ENCODE measurements at places on chromosomes 11 and 22.

DNA sequence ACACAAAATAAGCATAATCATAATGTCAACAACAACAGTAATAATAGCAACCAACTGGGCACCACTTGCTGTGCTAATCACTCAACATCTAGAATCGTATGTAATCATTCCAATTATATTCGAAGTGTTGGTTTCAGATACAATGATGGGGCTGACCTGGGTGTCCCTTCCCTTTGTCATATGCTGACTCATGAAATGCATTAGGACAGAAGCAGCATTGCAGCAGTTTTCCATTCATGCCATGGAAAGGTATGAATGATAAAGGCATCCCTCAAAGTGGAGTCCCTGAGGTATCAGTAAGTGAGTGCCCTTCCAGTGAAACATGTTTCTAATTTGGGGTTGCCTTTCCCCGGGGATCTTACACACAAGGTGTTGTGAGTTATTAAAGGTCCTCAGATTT is 46.3 kb upstream of the ANO3 start:
- DNase-seq, result no peak

DNA sequence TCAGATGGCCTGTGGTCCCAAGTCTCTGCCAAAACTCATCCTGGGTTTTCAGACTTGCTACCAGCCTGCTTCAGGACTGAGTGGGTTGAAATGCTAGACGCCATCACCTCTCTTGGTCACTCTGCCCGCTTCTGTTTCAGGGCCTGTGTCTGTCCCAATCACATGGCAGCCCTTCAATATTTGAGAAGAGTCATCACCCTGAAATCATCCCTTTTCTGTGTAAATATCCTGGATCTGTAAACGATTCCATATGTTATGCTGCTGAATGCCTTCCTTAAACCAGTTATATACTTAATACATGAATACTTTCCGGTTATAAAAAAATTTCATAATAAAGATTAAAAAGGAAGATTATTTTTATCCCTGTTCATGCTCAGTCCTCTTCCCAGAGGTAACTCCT is 39.8 kb upstream of the TLCD5 start:
- DNase-seq, result no peak

DNA sequence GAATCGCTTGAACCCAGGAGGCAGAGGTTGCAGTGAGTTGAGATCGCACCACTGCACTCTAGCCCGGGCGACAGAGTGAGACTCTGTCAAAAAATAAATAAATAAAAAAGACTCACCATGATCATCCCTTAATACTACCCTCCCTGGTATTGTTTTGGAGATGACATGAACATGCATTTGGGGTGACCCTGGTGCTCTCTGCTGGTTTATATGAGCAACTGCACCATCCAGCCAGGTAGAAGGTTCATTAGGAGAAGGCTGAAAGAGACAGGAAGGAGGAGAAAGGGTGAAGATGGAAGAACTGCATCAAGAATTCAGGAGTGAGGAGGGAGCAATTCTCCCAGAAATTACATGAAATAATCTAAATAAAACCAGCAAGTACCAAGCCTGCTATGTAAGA is 37.8 kb downstream of the SLC5A1 start:
- DNase-seq, result no peak

DNA sequence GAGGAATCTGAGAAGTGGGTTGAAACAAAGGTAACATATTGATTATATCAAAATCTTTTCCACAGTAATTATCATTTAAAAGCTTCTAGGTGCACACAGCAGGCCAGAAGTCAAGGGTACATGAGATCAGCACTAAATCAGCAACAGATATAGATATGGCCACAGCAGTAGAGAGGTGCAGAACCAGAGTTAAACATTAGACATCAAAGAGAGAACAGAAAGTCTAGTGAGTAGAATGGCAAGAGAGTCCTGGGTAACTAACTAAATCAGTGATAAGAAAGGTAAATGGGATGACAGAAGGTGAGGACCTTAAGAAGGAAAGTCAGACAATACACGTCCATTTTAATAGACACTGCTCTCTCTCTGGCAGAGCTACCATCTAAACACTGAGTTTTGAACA is 119.5 kb upstream of the GRIA4 start:
- no peak for DNase-seq

GRCh38 chr11:61551634-61552033 is 29.2 kb downstream of the SYT7 start:
- DNase-seq, result no peak

DNA sequence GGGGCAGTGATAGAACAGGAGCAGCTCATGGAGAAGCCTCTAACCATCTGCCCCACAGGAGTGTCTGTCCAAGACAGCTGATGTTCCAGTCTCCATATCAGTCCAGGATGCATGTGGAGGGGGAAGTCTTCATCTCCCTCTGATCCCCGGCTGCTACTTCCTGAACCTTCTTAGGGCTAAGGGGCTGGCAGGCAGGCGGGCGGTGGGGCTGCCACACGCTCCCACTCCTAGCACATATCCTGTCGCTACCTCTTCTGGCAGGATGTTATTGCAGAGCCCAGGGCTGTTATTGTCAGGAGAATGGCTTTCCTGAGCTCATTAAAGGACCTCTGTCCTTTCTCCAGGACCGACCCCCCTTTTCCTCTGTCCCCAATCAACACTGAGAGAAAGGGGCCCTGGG is 25.4 kb downstream of the LRRC55 start:
- DNase-seq, result no peak

DNA sequence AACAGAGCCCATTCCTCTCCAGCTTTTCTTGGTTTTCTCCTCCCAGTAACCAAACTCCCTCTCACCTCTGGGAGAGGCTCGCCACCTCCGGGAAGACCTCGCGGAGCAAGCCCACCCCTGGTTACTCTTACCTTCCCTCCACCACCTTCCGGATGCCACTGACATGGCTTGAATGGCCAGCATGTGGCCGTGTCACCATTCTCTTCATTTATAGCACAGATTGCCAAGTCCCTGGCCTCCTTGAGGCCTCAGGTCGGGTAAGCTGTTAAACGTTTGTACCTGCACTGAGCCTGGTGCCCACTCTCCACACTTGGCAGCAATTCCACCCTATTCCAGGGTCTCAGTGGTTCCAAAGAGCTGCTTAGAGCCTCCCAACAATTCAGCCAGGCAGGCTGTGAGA is 8.0 kb upstream of the FXYD2 start:
- no peak for DNase-seq

GRCh38 chr22:19820880-19821522 is 33.7 kb downstream of the GNB1L start:
- DNase-seq, result no peak

DNA sequence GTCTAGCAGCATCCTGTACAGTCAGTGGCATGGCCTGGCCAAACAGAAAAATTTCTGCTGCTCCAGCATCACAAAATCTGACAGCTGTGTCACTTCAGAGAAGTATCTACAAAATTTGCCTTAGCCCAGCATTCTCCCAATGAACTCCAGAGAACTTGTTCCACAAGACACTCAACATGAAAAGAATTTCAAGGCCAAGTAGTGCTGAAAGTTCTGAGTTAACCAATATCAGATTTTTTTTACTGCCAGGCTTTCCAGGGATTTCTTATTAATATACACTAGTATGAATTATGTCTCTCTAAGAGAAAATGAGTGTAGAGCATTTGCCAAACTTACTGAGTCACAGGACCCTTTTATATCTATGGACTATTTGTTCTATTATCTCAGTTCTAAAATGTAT is 68.8 kb downstream of the OR5AK2 start:
- no peak for DNase-seq

GRCh38 chr22:46078241-46079092 is 71.9 kb upstream of the PPARA start:
- DNase-seq, result no peak

DNA sequence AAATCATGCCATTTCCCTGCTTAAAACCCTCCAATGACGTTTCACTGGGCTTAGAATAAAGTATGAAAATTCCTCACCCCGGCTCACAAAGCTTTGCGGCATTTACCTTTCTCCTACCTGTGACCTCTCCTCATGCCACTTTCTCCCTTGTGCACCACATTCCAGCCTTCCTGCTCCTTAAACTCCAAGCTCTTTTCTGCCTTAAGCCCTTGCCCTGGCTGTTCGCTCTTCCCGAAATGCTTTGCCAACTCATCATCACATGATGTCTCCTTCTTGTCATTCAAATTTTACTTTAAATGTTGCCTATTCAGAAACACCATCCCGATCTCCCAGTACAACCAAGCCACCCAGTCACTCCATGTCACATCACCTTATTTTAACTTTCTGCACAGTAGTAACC is 2.0 kb downstream of the PLEKHA7 start:
- no peak for DNase-seq

GRCh38 chr11:70494559-70495350 is 96.4 kb downstream of the CTTN start:
- DNase-seq, result no peak

- DNase-seq, result no peak
These were observed 82.3 kb upstream of the PHOX2A start for GRCh38 chr11:72326151-72326848.

DNA sequence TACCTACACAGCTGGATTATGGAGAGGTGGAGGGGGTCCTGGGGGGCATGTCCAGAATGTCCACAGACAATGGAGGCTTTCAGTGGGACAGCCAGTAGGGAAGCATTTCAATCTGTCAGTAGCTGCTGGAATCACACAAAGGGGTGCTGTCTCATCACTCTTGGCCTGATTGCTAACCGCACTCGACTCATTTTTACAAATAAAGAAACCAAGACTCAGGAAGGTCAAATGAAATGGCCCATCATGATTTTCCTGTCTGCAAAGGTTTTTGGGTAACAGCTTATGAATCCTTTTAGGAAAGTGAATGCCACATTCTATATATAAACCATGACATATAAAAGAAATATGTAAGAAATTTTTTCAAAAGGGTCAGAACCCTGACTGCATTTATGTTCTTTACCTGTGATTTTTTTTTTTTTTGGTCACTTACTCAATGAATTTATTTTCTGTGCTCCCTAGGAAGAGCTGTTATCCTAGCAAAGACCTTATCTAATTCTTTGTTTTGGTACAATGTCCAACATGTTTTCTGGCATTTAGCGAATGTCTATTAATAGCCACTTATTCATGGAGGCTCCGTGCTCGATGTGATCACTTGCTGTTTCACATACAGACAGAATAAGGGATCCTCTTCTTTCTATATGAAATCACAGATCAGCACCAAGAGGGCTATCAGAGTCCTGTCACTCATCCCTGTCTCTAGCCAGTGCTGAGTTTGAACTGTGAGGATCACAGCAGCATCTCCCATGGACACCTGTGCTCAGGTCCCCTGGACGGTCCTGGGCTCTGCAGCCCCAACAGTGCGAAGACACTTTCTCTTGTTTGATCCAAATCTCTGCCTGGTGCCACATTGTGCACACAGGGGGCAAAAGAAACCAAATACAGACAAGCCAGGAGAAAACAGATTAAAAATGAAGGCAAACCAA is 979.7 kb downstream of the NTM start:
- DNase-seq, result no peak

GRCh38 chr11:13984616-13985450 is 22.3 kb downstream of the SPON1 start:
- DNase-seq, result no peak

GRCh38 chr11:12914400-12914912 is 94.7 kb upstream of the RASSF10 start:
- DNase-seq, result no peak

- DNase-seq, result no peak
These were observed 816.8 kb downstream of the BRD1 start for GRCh38 chr22:49010901-49011300.

DNA sequence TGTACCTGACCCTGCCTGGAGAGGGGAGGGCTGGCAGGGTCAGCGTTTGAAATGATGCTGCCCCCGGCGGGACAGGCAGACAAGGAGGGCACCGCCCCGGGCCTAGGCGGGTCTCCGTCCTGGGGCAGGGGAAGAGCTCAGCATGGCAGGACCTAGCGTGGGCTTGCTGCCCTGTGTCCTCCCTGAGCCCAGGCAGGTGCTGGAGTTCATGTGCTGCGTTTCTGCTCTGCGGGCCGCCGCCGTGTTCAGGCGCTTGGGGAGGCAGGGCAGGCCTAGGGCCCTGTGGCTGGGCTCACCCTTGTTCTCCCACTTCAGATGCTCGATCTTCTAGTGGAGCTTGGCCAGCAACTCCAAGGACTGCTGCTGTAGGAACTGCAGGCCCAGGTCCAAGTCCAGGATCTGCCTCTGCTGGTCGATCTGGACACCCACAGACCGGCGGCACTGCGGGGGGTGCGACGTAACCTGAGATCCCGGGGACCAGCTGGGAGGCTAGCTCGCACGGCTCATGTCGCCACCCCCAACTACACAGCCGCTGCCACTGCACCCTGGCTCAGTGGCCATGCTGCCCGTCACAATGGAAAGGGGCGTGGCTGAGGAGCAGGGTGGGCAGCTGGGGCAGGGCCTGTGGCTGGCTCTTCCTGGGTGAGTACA is 84.4 kb downstream of the MED15 start:
- no peak for DNase-seq

- no peak for DNase-seq
These were observed 334.5 kb downstream of the TTC28 start for GRCh38 chr22:28344918-28345703.

DNA sequence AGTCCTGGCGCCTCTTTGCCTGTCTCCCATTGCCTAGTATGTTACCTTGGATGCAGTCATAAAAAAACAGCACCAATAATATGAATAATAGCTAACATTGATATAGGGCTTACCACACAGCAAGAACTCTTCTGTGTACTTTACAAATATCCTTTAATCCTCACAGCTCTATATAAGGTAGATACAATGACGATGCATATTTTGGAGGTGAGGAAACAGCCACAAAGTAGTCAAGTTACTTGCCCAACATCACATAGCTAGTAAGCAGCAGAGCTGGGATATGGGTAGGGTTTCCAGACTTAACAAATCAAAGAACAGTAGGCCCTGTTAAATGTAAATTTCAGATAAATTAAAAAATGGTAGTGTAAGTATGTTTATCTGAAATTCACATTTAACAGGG is 128.8 kb downstream of the ST3GAL4 start:
- no peak for DNase-seq

DNA sequence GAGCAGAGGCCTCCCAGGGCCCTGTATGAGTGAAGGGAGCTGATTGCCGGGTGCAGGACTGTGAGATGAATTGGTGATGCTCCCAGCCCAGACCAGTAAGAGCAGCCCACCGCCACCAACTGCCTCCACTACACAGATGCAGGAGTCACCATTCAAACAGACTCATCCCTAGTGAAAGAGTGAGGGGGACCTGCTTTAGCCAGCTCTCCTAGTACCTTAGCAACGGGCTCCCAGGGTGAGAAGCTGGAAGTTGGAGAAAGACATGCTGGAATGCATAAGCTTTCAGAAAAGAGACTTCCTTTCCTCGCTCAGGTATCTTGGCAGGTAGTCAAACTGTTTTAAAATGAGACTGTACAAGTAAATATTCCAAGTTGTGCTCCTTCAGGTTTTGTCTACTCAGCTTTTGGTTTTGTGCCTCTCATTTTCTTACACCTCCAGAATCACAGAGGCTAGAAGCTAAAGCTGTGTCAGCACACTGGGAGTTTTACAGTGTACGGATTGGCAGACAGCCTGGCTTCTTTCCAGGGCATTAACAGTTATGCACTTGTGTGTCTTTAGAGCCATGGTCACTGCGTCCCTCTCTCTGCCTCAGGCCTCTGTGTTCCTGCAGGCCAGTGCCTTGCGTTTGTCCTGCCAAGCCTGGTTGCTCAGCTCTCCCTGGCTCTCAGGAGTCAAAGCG is 146.2 kb downstream of the ATXN10 start:
- DNase-seq, result no peak

GRCh38 chr11:60251485-60252212 is 8.7 kb upstream of the MS4A4E start:
- DNase-seq, result no peak
